Ammon's horn (tissue), 1 donor: ENCODE measurements at places on chromosomes 13 and 19.

DNA sequence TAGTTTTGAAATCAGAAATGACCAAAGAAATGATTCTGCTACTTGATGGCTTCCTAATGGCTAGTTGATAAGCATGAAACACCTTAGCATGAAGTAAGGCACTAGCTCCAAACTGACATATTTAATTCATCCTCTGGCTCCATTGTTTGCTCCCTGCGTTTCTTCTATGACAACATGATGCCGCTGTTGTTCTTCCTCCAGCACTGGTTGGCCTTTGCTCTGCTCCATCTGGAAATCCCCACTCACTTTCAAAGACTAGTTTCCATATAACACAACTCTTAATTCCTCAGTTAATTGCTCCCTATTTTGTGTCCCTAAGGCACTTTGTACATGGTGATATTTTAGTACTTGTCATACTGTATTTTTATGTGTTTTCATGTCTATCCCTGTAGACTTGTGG lies 151.6 kb downstream of the GPC6 start:
- no peak for DNase-seq

DNA sequence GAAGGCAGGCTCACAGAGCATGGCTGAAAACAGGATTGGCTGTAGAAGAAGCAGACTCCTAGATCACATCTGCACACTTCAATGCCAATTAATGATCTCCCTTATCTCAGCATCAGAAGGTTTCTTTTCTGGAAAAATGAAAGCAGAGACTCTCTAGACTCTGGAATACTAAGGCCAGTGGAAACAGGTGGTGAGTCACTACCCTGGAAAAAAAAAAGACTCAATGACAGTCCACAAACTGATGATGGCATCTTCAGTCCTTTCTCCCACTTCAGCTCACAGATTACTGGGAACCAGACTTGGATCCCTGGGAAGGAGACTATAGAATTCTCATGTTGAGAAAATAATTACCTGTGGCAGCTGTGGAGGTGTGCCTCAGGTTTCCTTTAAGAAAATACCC lies 47.5 kb upstream of the MBNL2 start:
- no peak for DNase-seq

DNA sequence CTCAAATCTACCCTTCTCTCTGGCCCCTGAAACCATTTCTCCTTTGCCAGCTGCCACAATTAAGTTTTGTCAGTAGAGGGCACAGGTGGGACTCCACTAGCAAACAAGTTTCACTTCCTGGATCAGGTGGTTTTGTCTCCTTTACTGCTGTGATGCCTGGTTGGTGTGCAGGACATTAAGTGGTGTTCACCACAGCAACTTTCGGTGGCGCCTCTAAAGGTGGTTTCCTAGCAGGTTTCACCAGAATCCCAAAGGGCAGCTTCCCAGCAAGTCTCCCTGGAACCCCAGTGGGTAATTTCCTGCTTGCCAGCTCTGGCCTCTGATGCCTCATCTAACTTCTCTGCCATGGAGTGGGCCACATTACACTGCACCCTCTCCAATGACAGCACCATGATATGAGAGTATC lies 16.6 kb downstream of the MED4 start:
- no peak for DNase-seq

DNA sequence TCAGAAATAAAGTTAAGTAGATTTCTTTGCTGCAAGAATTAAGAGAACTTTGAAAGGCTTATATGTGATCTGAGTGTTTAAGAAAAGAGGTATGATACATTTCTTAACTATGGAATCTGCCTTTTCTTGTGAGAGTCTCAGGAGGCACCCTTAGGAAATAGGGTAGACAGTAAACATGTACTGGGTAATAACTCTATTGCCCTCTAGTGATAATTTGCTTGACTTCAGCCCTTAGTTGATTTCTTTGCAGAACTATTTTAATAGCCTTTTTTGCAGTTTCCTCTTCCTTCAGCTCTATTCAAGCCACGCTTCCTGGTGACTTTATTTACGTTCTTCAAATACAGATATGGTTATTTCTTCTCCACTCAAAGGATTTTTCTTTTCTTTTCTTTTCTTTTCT lies 37.0 kb upstream of the CCNA1 start:
- DNase-seq: peak; percentile 67

GRCh38 chr19:18647807-18648206 lies 11.0 kb downstream of the KLHL26 start:
- no peak for DNase-seq

GRCh38 chr13:90502153-90502552 lies 845.3 kb upstream of the MIR17HG start:
- DNase-seq: peak; percentile 58

GRCh38 chr19:35714601-35715354 lies 3.0 kb upstream of the KMT2B start:
- DNase-seq: no peak

DNA sequence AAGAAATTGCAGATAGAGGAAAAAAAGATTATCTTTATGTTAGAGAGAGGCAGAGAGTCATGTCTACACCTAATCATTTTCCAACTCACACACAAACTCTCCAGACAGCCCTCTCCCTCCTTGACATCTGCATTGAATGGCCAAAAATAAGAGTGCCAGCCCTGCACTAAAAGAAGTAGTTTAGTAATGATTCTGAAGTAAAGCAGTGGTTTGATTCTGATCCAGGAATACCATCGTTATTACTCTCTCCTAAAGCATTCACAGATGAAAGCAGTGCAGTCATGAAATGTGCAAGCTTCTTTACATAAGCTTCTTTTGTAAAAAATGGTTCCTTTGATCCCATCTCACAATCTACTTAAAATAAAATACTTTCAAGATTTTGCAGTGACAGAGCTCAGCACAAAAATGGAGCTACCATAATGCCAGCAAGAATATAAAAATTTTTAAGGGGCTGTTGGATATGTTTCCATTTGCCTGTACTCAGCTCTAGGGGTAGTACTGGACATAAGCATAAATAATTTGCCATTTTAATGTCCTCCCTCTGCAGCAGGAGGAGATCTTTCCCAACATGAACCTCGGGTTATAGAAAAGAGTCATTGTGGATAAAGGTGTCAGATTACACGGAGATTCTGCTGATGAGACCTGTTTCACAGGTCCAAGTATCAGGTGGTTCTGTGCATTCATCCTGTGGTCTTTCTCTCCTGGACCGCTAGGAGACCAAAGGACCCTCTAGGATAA lies 406.3 kb downstream of the DCT start:
- DNase-seq: no peak

DNA sequence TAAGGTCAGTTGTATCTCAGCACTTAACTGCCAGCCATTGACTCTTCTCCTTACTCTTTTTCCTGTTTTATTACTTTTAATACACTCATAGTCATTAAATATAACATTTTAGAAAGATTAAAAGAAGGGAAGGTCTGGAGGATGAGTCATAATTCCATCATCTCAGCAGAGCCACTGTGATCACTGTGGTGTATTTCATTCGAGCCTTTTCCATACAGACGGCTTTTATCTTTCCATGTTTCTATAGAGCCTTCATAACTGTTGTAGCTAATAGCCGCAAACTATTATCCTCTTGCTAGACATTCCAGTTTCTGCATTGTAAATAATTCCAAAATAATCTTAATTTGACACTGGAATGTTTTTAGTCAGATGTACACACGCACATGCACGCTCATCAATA lies 4.7 kb upstream of the FLT1 start:
- DNase-seq: no peak

DNA sequence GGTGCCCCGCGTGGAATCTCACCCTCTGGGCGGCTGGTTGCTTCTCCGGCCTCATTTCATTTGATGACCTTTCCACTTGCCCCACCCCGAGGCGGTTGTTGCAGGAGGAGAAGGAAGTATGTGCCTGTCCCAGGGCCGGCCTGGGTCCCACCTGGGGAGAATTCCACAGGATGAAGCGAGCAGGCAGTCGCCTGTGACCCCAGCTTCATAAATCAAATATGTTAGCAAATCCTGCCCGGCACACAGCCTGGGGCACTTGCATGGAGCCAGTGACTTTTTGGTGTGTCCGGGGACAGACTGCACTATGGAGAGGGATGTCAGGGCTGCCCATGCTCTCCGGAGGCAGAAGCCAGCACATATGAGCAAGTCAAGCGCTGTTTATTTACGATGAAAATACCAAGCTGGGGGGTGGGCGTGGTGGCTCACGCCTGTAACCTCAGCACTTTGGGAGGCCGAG lies 19.7 kb upstream of the ZBTB7A start:
- no peak for DNase-seq

DNA sequence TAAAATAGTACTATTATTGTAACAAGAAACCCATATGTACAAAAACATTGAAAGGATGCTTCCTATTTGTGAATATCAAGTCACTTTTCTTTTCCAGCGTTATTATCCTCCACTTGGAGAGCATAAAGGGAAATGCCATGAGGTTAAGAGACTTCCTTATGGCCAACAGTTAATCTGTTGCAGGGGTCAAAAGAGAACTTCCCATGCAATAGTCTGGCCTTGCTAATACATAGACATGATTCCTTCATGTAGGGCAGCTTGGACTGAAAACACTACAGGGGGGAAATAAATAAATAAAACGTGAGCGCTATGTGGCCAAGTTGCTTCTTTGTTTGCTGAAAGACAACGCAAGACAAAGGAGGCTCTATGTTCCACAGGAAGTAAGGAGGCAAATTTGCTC lies 269.1 kb upstream of the EDNRB start:
- no peak for DNase-seq

DNA sequence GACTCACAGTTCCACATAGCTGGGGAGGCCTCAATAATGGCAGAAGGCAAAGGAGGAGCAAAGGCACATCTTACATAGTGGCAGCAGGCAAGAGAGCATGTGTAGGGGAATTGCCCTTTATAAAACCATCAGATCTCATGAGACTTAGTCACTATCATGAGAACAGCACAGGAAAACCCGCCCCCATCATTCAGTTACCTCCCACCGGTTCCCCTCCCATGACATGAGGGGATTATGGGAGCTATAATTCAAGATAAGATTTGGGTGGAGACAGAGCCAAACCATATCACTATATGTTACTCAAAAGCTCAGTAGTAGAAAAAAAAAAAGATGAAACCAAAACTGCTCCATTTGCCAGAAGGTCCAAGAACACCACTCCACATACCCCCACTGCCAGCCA lies 58.5 kb downstream of the DNAJC15 start:
- no peak for DNase-seq

DNA sequence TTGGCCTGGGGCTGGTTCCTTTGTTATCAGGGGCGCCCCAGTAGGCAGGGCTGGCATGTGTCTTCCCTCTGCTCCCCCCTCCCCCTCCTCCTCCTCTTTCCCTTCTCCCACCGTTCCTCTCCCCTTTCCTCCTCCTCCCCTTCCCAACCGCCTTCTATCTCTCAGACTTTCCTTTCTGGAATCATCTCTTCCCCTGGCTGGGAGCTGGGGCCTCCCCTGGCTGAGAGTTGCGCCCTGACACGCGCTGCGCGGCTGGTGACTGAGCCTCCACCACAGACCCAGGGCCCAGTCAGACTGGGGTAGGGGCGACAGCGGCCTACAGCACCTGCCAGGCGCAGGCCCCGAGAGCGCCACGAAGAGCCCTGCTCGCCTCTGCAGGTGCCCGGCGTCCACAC lies 2.8 kb downstream of the PNMA8B start:
- DNase-seq: no peak

DNA sequence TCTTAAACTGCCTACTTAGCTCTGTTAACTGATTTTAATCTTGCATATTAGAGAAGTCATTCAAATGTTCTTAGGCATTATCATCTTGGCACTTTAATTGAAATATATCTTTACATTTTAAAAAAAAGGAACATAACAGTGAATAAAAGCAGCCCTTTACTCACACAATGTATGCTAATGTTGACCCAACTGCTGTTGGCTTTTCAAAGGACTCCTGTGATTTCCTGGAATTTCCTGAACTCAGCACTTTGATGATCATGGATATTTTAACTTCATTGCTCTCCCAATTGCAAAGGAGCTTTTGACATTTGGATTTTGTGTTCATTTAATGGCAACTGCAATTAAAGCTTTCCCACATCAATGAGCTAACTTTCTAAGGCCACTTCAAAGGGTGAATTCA lies 1230.3 kb downstream of the DIAPH3 start:
- DNase-seq: no peak

DNA sequence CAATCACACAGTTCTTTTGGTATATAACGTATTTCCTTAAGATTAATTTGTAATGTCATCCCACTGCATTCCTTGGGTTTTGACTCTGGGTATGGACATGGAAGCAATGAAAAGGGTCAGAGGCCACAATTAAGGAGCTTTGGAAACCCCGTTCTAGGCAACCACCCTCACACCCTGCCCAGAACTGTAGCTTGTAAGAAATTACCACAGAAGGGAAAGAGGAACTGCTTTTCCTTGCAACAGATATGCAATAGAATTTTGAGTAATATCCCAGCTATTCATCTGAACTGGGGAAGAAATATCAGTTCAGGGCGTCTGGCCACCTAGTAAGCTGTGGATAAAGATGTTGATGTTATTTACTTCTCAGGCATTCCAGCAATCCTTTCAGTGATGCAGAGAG lies 985 bp upstream of the CLC start:
- no peak for DNase-seq

GRCh38 chr19:2166741-2167738 lies 3.3 kb downstream of the DOT1L start:
- DNase-seq: peak; percentile 74

- DNase-seq: no peak
Measured at GRCh38 chr13:21671620-21672286, 880 bp downstream of the FGF9 start.

DNA sequence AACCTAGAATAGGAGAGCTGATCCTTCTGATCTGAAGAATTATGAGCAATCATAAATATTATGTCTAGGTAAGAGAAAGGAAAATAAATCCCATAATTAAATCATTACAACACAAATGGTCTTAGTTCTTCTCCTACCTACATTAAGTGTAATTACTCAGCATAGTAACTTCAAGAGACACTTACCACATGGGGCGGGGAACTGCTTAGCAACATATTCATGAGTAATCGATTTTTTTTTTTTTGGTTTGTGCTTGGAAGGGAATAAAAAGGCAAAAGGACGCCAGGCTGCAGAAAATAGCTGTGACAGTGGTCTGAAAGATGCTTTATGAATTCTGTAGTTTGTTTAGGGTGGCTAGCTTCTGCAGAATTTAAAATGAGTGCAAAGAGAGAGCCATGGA lies 103.3 kb upstream of the HTR2A start:
- no peak for DNase-seq

DNA sequence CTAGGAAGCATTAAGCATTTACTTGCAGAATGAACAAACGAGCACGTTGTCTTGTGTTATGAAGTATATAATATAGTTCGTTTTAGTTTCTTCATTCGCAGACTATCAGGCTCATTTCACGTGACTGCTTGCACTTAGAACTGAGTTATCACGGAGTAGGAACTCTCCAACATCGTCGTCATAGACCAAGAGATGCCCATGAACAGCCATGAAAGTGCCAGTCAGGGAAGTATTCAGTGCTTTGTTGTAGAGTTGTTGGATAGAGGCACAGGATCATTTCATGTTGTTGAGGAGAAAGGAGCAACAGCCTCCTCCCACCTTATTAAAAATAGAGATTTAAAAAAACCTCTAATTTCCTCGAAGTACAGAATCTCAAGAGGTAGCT lies 977 bp upstream of the IL17D start:
- no peak for DNase-seq

GRCh38 chr13:58949646-58950045 lies 1214.1 kb downstream of the DIAPH3 start:
- no peak for DNase-seq
